ENCODE measurements at places on chromosomes 3 and 15. TPM values are rescaled to one million over a fixed set of nuclear protein-coding genes. Genes with fewer than 3 reads are reported as not detected.

DNA sequence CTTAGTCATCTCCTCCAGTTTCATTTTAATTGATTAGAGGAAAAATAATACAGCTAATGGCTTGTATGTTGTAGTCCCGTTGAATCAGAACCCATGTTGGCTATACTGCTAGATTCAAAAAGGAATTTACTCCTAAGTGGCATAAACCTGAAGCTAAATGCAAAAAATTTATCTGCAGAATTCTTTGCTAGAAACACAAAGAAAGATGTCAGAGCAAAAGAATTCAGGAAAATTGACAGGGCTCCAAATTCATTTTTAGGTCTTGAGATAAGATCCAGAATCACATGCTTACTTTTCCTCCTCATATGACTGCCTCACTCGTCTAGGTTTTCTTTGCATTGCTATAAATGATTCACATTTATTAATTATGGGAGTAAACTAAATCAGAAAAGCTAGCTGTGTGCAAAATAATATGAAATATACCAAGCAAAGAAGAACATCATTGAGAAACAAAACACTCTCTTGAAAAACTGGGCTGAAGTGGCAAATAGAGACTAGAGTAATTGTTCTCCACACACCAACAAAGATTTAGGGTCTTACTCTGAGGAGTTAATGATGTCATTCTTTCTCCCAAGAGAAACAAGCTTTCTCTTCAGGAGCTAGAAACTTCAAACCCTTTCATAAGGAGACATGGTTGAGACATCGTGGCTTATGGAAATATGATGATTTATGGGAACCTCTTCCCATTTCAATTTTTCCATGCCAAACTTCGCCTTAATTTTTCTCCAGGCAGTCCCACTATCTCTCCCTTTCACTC, 94.8 kb upstream of the FEZF2 start:
- no peak for DNase-seq

GRCh38 chr3:130725746-130726145, 20.9 kb downstream of the PIK3R4 start:
- DNase-seq: no peak

DNA sequence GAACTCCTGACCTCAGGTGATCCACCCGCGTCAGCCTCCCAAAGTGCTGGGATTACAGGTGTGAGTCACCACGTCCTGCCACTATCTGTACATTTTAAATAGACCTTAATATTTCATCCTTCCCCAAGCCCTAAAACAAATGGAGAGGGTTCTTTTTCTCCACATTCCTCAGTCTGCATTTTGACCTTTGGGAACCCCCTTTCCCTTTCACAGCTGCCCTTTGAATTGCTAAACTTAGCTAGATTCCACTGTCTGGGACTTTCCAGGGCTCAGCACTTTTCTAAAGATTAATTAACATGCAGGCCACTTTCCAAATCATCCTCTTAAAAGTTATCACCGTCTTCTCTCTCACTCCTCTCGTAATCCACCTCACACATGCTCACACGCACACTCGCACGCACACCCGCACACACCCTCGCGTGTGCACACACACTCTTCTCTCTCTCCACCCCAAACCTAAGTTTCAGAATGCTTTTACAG, 124.2 kb downstream of the TMCO5A start:
- no peak for DNase-seq

DNA sequence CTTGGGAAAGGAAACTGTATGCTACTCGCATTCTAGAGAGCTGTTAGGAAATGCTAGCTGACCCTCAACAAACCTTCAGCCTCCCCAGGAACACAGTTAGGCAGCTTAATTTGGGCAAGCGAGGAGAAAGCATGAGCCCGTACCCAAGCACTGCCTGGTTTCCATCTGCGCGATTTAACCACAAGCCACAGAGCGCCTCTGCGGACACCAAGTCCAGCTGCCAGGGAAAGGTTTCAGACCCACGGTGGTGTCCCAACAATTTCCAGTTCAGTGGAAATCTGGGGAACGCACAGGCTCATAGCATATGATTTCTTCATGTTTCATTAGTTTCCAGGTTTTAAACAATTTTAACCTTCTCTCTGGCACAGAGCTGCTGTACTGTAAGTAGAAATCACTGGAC, 617.6 kb downstream of the FHIT start:
- no peak for DNase-seq

DNA sequence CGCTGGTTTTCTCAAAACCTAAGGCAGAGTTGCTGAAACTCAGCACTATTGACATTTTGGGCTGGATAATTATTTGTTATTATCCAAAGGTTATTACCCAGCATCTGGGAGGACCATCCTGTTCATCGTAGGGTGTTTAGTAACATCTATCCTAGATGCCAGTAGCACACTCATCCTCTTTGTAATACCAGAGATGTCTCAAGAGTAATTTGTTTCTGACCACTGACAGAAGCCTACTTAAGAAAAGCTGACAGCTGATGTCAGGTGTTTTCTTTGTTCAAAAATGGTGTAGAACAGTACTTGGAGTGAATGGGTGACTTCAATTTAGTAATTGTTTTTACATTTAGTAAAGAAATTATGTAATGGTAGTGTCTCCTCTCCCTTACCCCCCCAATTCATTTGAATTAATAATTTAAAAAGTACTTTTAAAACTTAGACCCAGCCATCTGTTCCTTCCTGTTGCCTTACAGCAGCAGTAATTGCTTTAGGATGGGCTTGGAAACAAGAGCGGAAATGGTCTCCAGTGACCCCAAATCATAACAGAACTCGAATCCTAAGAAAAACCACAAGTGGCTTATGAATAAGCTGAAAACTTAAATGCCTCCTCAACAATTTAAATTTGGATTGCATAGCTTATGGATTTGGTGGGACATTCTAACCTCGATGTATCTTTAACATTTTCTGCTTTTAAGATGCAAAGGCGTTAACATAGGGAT, 105.4 kb downstream of the PTPRG start:
- DNase-seq: no peak

- no peak for DNase-seq
Observed at GRCh38 chr3:46962990-46963389, 13.6 kb downstream of the CCDC12 start.

- no peak for DNase-seq
Observed at GRCh38 chr3:39154280-39155021, 1.1 kb upstream of the CSRNP1 start.

GRCh38 chr3:41581700-41582099, 380.2 kb downstream of the ULK4 start:
- DNase-seq: no peak

DNA sequence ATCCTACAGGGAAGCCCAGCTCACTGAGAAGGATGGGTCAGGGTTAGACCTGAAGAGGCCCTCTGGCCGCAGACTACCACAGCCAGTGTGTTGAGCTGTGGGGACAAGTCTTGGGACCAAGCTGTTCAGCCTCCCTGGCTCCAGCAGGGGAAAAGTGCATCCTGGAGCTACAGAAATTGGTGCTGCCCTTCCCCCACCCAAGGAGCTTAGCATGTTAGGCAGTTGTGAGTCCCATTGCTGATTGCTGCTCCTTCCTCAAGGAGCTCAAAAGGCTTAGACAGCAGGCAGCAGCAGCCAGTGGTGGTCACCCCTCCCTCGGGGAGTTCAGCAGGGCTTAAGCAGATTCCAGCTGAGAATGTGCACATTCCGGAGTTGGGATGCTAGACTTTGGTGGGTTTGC, 165.6 kb downstream of the ATP8B4 start:
- DNase-seq: no peak

- no peak for DNase-seq
Observed at GRCh38 chr3:46713898-46714552, 3.6 kb downstream of the PRSS50 start.

DNA sequence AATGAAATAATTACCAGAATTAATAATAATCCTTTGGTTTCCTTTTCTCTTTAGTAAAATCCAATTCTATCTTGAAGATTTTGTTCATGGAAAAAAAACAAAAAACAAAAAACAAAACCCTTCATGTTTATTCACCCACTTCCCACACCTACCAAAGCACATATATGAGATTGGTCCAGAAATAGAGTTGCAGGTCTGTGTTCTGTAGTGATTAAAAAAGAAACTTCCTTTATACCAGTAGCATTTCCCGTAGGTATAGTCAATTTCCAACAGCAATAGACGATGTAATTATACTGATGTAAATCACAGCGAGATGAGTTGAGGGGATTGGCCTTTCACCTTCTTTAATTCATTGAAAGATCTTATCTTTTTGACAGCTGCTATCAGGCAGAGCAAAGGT, 194.6 kb downstream of the SOX2 start:
- DNase-seq: no peak

- DNase-seq: no peak
Observed at GRCh38 chr3:156303001-156303707, 182.8 kb downstream of the KCNAB1 start.

- DNase-seq: no peak
Observed at GRCh38 chr3:71936681-71937080, 151.7 kb upstream of the PROK2 start.

DNA sequence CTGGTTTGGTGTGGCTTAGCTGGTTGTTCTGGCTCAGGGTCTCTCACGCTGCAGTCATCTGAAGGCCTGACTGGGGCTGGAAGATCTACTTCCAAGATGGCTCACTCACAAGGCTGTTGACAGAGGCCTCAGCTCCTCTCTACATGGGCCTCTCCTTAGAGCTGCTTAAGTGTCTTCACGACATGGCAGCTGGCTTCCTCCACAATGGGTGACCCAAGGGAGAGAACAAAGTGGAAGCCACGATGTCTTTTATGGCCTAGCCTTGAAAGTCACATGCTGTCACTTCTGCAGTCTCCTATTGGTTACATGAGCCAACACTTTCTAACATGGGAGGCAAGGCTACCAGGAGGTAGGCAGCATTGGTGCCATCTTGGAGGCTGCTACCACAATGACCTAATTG, 13.4 kb upstream of the PDE8A start:
- DNase-seq: no peak

- no peak for DNase-seq
Observed at GRCh38 chr3:51786267-51786666, 7.2 kb upstream of the IQCF6 start.

DNA sequence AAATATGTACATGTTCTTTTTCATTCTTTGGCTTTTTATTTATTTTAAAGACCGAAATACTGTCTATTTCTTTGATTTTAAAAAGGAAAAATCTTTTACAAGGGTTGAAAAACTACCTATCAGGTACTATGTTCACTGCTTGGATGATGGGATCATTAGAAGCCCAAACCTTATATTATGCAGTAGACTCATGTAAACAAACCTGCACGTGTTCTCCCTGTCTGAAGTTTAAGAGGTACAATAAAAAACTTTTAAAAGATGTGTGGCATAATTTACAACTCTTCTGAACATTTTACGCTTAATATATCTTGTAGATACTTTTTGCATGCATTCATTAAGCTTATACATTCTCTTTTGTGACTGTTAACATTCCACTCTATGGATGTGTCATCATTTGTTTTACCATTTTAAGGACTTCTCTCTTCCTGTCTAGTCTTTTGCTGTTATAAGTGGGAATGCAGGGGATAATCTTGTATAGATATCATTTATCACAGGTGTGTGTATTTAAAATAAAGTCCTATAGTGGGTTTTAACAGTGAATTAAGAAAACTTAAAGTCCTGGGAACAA, 6.2 kb downstream of the MGA start:
- DNase-seq: no peak

- no peak for DNase-seq
Observed at GRCh38 chr15:99424978-99425656, 140.7 kb upstream of the MEF2A start.

DNA sequence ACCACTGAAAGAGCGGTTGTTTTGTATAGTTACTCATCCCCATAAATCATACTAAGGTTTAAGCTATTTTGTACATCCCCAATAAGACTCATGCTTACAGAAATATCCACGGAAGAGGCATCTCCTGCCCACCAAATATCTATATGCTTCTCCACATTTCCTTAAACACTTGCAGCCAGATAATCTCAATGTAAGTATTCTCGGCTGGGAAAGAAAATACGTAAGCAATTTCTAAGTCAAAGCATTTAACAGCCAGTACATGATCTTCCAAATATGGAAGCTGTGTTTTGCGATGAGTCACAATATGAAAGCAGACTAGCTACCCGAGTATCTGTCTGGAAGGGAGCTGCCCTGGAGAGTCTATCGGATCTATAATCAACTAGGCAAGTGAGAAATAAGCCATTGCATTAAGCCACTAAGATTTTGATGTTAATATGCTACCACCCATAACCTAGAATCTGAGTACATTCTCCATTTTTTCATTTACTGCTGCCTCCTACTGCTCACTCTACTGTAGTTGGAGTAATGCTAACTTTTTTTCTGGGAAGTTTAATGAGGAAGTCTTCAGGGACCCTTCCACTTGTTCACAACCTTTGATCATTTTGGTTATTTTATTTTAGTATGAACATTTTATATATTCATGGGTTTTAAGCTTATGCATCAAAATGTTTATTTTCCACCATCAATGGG, 26.9 kb upstream of the ZMAT3 start:
- no peak for DNase-seq

- no peak for DNase-seq
Observed at GRCh38 chr3:56222866-56223265, 245.4 kb downstream of the ERC2 start.

The GCHFR gene
- total RNA-seq: 19.5 TPM

The SLC28A1 gene
- not detected for total RNA-seq

The SLC24A5 gene
- not detected for total RNA-seq

The PRICKLE2 gene
- not detected for total RNA-seq

The CLDN18 gene
- not detected for total RNA-seq

The LMCD1 gene
- 2.0 TPM for total RNA-seq

All from CD8-positive, alpha-beta memory T cell (primary cell).